Naive thymus-derived CD4-positive, alpha-beta T cell (primary cell): ENCODE measurements at places on chromosomes 7 and 10. TPM values are rescaled to one million over a fixed set of nuclear protein-coding genes. Genes with fewer than 3 reads are reported as not detected.
A peak's percentile ranks its signal among the peaks of the same experiment; 100 is the strongest.

The ABCB8 gene
- polyA plus RNA-seq = 13.8 TPM

The CTAGE8 gene
- polyA plus RNA-seq = 0.52 TPM

The DNAH11 gene
- polyA plus RNA-seq = 0.25 TPM

DNA sequence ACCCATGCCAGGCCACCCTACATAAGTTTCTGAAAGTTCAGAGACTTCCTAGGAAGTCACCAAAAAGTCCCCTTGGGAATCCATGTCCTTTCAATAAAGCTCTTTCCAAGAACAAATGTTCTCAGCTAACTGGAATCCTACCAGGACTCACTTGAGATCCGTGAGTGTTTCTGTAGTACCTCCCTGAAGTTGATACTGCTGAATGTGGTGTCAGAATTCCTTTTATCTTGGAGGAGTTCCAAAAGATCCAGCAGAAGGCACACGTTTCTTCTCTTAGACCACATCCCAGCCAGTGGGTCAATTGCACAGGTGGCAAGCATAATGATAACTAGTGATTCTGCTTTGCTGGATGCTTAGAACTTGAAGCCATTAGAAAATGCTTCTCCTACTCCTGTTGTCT is 689.7 kb upstream of the IGFBP3 start:
- no peak for DNase-seq

DNA sequence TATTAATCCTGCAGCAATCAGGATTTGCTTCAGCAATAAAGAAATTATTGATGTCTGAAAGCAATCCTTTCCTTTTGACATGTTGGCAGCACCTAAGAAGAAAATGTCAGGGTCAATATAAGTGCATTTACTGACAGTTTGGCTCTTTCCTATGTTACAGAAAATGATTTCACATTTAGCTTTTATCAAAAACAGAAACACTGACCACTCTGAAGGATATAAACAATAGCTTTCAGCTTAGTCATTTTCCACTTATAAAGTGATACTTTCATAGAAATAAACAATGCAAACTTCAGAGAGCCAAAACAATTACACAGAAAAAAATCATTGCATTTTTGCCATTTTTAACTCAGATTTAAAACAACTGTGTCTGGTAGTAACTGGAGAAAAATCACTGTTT is 325.6 kb upstream of the KAT6B start:
- no peak for DNase-seq

DNA sequence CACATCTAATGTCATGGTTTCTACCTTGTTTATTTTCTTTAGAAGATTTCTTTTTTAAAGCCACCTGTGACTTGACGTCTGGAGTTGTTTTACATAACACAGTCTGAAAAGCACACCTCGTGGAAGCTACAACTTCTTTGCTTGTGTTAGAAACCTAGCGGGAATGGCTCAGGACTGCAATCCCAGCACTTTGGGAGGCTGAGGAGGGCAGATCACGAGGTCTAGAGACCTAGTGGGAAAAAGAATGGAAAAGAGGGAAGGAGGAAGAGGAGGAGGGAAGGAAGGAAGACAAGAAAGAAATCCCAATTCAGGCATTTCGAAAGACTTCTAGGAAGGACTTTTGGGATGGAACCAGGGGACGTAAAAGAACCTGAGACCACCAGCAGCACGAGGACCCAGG is 146.3 kb upstream of the CELF2 start:
- no peak for DNase-seq

DNA sequence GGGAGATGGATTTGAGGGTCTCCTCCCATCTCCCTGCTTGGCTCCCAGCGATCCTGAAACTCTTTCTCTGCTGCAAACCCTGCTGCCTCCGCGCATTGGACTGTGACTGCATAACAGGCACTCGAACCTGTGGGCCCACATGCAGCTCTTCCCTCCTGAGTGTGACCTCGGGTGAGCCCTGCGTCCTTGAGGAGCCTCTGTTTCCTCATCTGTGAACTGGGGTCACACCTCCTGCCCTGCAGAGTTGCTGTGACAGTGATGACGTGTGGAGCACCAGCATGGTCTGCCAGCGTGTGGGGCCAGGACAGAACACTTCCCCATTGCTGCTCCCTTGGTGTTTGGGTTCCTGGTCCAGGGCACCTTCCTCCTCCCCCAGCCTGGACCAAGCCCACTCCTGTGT is 46.9 kb upstream of the PSMG3 start:
- no peak for DNase-seq

DNA sequence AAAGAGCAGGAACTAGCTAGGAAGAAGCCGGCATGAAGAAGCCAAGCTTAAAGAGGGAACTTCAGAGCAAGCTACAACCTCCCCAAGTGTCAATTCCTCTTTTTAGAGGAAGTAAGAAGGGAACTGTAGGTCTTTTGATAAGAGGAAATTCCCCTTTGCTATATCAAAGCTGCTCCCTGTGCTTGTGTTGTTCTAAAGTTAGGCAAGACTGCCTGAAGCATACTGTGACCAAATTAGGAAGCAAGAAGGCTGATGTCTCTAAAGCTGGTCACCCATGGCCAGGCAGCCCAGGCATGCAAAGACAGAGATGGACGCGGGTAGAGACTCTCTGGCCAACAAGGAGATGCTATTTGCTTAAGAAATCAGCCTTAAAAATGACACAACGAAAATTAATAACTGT is 87.9 kb downstream of the RNF216 start:
- peak; percentile 51 for DNase-seq
